Forelimb muscle (tissue), 1 donor: ENCODE measurements at places on chromosomes 2 and 18. TPM values are rescaled to one million over a fixed set of nuclear protein-coding genes. Genes with fewer than 3 reads are reported as not detected.

The CFLAR gene
- 39.6 TPM for polyA plus RNA-seq

The PLGLB2 gene
- polyA plus RNA-seq: not detected

The SEMA4C gene
- 30.4 TPM for polyA plus RNA-seq

The OTX1 gene
- polyA plus RNA-seq: not detected

The SRD5A2 gene
- 0.04 TPM for polyA plus RNA-seq

The CFC1 gene
- polyA plus RNA-seq: not detected

The RESP18 gene
- not detected for polyA plus RNA-seq

The CCDC74B gene
- 1.1 TPM for polyA plus RNA-seq

The MERTK gene
- polyA plus RNA-seq: 4.0 TPM

The SEMA4F gene
- polyA plus RNA-seq: 2.1 TPM

The UGT1A6 gene
- polyA plus RNA-seq: not detected

The TMEM247 gene
- not detected for polyA plus RNA-seq

The C2orf81 gene
- 2.2 TPM for polyA plus RNA-seq

The ITPRIPL1 gene
- polyA plus RNA-seq: 3.0 TPM

The TMEM37 gene
- polyA plus RNA-seq: 8.3 TPM

The GPR45 gene
- not detected for polyA plus RNA-seq

The DLGAP1 gene
- 1.9 TPM for polyA plus RNA-seq

The OBSL1 gene
- 138 TPM for polyA plus RNA-seq

The DCDC2C gene
- 0.46 TPM for polyA plus RNA-seq

The GREB1L gene
- 10.6 TPM for polyA plus RNA-seq

The NEDD4L gene
- polyA plus RNA-seq: 33.6 TPM

The CCDC68 gene
- polyA plus RNA-seq: 0.39 TPM

The MTA3 gene
- polyA plus RNA-seq: 26.5 TPM

The ANKRD39 gene
- polyA plus RNA-seq: 7.5 TPM

The WNT10A gene
- polyA plus RNA-seq: not detected

The LRRTM4 gene
- polyA plus RNA-seq: 0.58 TPM

The TACR1 gene
- polyA plus RNA-seq: 0.40 TPM

The LBX2 gene
- polyA plus RNA-seq: 1.2 TPM

The RND3 gene
- polyA plus RNA-seq: 45.8 TPM

The ALK gene
- 0.03 TPM for polyA plus RNA-seq

The RGPD4 gene
- polyA plus RNA-seq: 0.03 TPM

The CREG2 gene
- polyA plus RNA-seq: 3.9 TPM

The KIF1A gene
- polyA plus RNA-seq: 3.6 TPM

The ATP8B1 gene
- 3.5 TPM for polyA plus RNA-seq

The PDE11A gene
- polyA plus RNA-seq: 1.00 TPM

The KCNG2 gene
- 0.46 TPM for polyA plus RNA-seq

The ATRAID gene
- polyA plus RNA-seq: 85.3 TPM

The SLC23A3 gene
- polyA plus RNA-seq: 1.3 TPM

The MAB21L4 gene
- polyA plus RNA-seq: not detected

The SLC14A1 gene
- polyA plus RNA-seq: 0.95 TPM

The FKBP7 gene
- 40.2 TPM for polyA plus RNA-seq

The RBBP8 gene
- 7.7 TPM for polyA plus RNA-seq

The NAT8 gene
- 0.29 TPM for polyA plus RNA-seq

The REG3A gene
- not detected for polyA plus RNA-seq

The NIFK gene
- 53.4 TPM for polyA plus RNA-seq

The SLC11A1 gene
- 0.37 TPM for polyA plus RNA-seq
